Stimulated activated naive CD8-positive, alpha-beta T cell treated with anti-CD3 and anti-CD28 coated beads, Interleukin-15, amount 100 ng/mL, for 72 hours (primary cell): ENCODE measurements at places on chromosomes 3 and 15.

DNA sequence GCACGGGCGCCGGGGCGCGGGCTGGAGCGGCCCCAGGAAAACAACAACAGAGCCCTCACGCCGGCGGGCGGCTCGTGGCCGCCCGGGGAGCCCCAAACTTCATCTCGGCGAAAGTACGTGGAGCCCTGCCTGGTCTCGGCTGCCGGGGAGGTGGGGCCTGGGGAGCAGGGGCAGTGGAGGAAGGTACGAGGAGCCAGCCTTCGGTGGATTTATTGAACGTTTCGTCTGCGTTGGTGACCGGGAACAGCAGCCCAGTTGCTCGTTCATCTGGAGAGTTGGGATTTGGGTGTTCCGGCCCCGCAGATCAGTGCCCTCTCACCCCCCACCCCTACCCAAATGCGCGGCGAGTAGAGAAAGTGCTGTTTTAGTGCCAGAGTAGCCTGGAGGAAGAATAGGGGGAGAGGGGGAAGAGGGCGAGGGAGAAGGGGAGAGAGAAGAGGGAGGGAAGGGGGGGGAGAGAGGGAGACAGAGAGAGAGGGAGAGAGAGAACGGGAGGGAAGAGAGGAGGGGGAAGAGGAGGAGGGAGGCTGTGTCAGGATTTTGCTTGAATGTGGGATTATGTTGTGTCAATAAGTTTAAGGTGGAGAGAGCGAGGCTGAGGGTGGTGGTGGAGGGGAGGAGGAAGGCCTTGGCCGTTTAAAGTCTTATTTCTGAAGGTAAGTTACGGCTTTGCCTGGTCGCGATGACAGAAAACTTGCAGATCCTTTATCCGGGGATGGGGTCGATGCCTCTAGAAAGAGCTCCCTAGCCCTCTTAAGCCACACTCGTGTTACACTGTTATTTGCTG is 970 bp downstream of the BBX start:
- peak; percentile 62 for DNase-seq

DNA sequence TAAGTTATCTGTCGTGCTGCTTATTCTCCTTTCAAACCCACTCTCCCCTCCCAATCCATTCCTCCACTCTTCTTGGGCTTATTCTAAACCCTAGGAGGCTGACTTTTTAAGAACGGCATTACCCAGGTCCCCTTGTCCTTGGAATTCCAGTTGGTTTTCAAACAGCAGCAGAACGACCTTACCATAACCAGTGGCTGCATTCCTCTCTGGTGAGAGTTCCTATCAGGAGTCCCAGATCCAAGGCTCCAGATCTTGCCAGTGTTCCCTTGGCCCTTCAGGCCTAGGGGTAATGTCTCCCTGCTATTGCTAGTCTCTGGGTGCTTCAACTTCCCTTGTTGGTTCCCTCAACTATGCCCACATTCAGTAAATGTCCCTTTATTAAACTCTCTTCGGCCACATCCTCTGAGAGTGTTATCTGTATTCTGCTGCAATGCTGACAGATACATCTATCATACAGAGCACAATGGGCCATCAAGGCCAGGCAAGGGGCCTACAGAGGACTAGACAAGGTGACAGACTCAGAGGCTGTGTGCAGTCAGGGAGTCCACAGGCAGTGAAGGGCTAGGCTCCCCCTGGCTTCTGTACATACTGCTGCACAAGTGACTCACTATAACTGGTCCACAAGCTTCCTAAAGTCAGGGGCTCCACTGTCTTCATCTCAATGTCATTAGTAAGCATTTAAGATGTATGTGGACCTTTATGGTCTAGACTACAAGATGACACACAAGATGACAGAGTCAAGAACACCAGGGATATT is 10.1 kb downstream of the LYSMD2 start:
- no peak for DNase-seq

GRCh38 chr3:85007195-85008094 is 48.7 kb downstream of the CADM2 start:
- no peak for DNase-seq

- DNase-seq: no peak
Measured at GRCh38 chr3:42847731-42848130, 27.9 kb downstream of the CYP8B1 start.

DNA sequence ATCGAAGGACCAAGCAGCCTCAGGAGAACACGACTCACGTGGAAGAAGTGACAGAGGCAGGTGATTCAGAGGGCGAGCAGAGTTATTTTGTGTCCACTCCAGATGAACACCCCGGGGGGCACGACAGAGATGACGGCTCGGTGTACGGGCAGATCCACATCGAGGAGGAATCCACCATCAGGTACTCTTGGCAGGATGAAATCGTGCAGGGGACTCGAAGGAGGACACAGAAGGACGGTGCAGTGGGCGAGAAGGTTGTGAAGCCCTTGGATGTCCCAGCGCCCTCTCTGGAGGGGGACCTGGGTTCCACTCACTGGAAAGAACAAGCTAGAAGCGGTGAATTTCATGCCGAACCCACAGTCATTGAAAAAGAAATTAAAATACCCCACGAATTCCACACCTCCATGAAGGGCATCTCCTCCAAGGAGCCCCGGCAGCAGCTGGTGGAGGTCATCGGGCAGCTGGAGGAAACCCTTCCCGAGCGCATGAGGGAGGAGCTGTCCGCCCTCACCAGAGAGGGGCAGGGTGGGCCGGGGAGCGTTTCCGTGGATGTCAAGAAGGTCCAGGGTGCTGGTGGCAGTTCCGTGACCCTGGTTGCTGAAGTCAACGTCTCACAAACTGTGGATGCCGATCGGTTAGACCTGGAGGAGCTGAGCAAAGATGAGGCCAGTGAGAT is 26.0 kb downstream of the SYNM start:
- no peak for DNase-seq

GRCh38 chr15:51229907-51230330 is 108.5 kb downstream of the CYP19A1 start:
- DNase-seq: no peak

DNA sequence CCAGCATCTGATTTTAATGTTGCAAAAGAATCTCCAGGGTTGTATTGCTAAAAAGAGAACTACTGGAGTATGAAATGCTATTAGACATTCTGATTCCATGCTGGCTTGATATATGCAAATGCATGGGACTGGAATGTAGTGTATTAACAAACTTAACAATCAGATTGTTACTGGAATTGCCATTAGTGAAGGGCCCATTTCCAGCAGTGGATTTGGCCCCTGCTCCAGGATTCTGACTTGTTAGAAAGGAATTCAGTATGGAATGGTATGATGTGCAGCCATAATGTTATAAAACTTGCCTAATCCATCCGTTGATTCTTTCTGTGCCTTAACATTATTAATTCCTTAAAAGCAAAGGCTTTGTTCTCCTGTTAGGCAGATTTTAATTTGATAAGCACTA is 7.9 kb downstream of the ARRDC4 start:
- DNase-seq: no peak

DNA sequence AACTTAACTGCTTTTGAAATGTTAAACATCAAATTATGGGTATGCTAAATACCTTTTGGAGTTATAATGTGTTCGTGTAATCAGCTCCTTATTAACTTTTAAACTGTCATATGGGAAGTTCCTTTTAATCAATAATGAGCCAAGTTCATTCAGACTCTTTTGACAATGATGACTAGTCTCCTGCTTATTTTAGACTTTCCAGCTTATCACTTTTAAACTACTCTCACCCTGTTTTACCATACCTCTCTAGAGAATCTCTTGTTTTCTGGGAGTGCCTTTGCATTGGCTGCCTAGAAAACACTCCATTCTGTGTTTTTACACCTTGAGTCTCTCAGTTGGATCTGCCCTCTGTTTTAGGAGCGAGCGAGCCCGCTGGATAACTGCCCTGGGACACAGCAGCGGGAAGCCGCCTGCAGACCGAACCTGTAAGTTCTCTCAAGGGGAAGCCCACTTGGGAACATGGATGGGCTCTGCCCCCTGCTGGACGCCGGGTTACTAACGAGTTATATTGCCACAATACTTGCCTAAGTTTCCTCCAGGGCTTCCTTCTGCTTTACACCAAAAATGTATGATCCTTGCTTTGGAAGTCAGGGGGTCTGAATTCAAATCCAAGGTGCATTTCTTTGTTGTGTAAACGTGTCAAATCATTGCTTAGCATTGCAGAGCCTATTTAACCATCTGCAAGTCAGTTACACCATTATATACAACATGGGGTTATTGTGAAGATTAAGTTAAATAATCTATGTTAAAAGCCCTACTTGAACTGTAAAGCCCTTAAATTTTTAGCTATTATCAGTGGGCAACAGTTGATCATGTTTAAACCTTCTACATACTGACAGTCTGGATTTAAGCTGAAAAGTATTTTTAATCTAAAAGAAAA is 71.3 kb downstream of the DHX36 start:
- peak; percentile 37 for DNase-seq

DNA sequence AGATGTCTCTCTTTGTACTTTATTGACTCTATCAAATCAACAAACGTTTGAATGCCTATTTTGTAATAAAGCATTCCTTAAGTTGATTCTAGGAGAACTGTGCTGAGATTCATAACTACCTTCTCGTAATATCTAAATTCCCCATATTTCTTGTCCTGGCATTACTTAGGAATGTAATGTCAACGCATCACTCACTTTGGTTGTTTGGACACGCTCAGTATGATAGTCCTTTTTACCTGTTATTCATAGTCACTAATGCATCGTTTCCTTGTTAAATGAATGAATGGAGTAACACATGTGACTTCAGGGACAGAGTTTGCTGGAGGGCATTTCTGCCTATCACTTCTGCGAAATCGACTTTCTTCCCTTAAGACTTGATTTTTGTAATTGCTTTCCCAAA is 44.1 kb upstream of the RASGRP1 start:
- DNase-seq: no peak

- no peak for DNase-seq
Measured at GRCh38 chr3:48879307-48879993, 19.2 kb downstream of the SLC25A20 start.

DNA sequence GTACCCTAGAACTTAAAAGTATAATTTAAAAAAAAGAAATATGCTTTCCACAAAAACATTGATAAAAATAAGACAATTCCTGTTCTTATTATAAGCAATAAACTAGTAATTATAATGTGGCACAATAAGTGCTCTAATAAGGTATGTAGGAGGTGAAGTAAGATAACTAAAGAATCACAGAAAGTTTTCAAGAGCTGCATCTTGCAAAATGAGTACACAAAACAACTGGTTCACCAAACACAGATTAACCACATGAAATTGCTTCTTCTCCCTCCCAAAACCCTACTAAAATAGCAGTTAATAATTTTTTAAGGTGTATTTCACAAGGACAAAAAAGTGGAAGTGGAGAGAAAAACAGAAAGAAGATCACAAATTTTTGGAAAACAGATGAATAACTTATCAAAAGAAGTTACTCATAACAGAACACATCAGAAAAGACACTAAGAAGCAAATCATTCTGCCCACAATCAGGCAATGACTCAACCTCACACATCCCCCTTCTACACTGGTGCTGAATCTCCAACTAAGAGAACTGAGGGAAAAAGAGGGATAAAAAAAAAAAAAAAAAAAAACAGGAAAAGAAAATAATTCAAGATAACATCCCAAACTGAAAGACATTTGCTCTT is 64.2 kb downstream of the TBC1D5 start:
- no peak for DNase-seq

- no peak for DNase-seq
Measured at GRCh38 chr3:30984855-30985749, 90.6 kb upstream of the GADL1 start.

DNA sequence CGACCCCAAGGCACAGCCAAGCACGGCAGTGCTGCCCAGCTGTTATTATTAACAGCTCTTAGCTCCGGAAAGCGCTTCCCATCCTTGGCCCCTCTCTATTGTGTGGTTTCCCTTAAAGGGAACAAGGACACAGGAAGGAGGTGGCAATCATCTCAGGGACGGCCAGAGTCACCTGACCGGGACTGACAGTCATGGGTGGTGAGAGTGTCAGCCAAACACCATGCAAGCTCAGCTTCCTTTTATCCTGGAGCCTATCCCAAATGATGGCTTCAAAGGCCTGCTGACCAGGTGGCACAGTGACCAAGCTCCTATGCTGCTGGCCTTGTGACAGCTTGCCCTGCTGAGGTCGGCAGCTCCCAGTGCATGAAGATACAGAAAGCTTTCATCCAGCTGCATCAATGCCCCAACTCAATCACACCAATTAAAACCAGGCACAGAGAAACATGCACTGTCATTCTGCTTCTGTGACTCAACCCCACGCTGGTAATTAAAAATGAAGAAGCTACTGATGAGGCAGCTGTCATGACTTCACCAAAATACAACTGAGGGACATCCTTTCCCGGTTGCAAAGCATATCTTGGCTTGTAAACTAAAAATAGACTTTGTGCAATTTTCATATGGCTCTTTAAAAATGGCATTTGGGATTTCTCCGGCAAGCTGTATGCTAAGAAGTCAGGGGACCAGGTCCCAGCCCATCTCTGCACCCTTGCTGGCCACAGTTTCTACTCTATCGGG is 34.0 kb downstream of the PCSK6 start:
- no peak for DNase-seq

DNA sequence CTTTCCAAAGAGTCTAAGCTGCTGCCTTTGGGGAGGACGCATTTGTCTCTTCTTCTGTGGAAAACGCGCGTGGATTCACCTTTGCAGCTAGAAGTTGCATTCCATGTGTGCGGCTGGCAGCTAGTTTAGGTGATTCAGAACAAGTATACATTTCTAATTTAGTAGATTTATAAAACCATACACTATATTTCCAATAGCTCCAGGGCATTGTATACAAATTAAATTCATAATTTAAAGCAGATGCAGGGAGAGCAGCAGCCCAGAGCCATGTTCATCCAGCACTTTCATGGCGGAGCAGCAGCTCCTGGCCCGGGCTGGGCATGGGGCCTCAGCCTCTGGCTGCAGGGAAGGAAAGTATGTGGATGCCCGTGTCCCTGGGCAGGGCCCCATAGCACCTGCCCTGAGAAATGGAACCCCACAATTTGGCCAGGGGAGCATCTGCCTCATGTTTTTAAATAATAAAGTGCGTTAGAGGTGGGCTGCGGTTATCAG is 42.8 kb upstream of the SEC22A start:
- no peak for DNase-seq

GRCh38 chr3:53065841-53066480 is 20.1 kb upstream of the SFMBT1 start:
- DNase-seq: no peak

DNA sequence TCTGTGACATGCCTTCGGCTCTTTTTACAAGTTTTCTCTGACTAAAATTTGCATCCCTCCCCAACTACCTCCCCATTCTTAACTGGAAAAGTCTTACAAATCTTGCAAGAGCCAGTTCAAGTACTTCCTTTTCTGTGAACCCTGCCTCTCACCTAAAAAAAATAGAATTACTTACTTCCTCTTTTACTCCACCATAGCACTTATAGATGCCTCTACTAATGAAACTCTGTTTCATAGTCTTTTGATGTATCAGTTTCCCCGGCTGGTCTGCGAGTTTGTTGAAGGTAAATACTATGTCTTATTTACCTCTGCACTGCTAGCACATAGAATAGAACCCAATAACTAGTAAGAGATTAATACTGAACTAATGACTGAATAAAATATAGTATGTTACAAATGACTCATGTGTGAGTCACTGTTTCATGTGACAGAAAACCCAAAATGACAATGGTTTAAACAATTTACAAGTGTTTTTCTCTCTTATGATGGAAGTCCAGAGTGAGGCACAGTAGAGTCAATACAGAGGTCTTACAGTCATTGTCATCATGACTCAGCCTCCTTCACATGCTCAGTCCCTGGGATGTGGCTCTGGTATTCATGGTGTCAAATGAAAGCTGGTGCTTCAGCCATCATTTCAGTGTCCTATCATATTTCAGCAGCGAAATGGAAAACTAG is 393.5 kb downstream of the RSL24D1 start:
- DNase-seq: no peak
